Astrocyte of the cerebellum (primary cell): ENCODE measurements at places on chromosomes 12 and 14.

DNA sequence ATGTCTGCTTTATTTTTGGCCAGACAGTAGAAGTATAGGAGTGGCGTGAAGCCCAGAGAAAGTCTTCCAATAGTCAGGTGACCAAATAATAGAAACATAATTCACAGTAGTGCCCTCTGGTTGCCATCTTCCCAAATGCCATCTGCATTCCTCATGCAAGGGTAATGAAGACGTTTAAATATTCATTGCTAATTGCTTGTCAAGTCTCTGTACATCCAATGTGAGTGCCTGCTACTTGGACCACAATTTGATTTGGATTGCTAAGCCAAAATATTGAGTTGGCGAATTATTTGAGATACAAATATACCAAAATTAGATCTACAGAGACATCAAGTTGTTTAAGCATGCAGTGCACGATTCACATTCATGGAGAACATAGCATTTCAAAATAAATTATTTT lies 402.7 kb downstream of the SOX5 start:
- no peak for DNase-seq

DNA sequence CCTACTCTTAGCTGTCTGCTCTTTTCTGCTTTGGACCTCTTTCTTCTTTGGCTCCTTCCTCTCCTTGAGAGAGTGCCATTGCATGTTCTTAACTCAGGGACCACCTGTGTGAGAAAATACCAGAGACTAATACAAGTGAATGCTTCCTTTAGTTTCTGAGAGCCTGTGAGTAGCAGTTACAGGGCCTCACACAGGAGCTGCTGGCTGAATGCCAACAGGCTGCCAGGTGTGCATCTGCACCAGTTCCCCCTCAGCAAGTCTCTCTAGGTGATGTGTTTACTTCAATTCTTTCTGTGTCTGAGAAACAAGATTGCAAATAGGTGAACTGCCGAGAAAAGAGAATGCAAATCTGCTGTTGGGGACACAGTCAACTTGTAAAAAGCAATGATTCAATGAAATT lies 108.2 kb downstream of the STXBP6 start:
- DNase-seq, result no peak

DNA sequence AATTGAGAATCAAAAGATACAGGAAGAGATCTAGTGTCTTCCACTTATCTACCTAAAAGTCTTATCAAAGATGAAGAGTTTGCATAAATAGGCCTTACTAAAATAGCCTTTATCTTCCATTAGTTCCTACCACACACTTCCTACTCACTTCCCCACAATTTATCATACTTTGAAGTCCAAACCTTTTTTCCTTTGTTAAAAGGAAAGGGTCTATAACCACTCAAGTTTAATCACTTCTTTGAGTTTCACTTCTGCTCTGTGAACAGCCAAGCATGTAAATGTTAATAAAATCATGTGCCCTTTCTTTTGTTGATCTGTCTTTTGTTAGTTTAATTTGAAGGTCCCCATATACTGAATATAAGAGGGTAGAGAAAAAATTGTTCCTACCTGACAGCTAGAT lies 114.5 kb downstream of the PHLDA1 start:
- DNase-seq, result no peak

- DNase-seq, result no peak
These were observed 1120.8 kb upstream of the TMEM132C start for GRCh38 chr12:127145929-127146789.

- no peak for DNase-seq
These were observed 1.4 kb upstream of the SMARCC2 start for GRCh38 chr12:56190695-56191155.

GRCh38 chr12:49809381-49809905 lies 18.8 kb downstream of the NCKAP5L start:
- no peak for DNase-seq

GRCh38 chr14:66758031-66758613 lies 250.2 kb downstream of the GPHN start:
- no peak for DNase-seq

GRCh38 chr14:52829527-52830185 lies 38.2 kb upstream of the GNPNAT1 start:
- no peak for DNase-seq

- no peak for DNase-seq
These were observed 190.5 kb upstream of the PLEKHA5 start for GRCh38 chr12:18939051-18939450.

- no peak for DNase-seq
These were observed 363.0 kb upstream of the FKBP4 start for GRCh38 chr12:2431810-2432209.

DNA sequence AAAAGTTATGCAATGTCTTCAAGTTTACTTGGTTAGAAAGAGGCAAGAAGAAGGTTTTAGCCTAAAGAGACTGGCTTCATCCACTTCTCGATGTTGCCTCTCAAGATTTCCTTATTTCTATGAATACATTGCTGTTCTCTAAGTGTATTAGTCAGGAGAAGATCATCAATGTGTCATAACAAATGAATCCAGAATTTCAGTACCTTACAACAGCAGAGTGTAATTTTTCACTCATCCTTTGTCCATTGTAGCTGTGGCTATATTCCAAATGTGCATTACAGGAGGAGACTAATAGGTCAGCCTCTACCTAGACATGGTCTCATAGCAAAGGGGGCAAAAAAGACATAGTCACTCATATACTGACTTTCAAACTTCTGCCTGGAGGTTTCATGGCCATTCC lies 579.1 kb downstream of the PRKD1 start:
- DNase-seq, result no peak

DNA sequence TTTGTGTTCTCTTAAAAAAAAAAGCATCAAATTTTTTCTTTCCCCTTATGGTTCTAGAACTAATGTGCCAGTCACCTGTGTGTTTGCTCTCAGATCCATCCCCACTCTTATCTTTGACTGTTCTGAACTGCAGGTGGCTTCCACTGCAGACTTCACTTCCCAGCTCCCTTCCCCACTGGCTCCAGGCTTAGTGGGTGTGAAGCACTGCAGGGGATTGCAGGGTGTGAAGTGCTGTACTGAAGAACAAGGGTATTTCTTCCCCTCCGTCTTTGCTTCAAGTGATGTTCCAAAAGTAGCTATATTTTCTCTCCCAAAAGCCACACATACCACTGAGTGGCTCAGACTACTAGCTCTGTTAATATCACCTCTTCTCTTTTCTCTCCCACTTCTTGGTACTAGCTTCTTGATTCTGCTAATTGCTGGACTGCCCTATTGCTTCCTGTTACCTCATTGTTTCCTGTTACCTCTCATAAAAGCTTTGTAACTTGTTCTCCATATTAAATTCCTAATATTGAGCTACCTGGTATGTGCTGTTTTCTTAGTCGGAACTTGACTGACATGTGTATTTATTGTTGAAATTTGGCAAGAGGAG lies 115.4 kb upstream of the PRICKLE1 start:
- DNase-seq, result no peak

DNA sequence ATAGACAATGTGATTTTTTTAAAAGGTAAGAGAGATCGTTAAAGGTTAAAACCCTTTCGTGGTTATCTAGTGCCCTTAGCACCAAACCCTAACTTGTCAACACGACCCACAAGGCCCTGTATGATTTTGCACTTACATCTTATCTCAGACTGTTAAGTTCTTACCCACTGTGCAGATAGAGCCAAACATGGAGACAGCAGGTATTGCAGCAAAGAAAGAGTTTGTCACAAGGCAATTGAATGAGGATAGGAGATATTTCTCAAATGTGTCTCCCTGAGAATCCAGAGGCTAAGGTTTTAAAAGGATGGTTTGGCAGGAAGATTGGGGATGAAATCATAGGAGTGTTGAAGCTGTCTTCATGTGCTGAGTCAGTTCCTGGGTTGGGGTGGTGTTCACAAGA lies 313.4 kb downstream of the AEBP2 start:
- no peak for DNase-seq

DNA sequence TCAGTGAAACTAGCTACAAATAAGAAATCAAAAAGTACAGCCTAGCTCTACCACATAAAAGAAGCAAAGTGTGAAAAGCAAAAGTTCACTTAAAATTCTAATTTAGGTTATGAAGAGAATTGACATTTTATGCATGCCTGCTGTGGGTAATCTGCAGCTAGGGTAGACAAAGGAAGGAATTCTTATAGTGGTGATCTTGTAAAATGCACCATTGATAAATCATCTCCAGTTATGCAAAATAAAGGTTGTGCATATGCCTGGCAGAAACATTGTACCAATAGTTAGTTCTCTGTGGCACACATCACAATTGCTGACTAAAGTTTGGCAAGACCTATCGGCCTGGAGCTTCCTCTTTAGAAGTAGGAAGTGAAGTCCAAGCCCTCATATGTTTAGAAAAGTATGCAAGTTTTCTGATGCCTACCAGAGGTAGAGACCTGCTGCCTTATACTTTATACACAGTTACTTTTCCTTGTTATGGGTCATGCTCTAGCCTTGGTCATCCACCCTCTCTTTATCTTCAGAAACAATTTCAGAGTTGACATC lies 78.3 kb downstream of the TSHR start:
- DNase-seq, result no peak

DNA sequence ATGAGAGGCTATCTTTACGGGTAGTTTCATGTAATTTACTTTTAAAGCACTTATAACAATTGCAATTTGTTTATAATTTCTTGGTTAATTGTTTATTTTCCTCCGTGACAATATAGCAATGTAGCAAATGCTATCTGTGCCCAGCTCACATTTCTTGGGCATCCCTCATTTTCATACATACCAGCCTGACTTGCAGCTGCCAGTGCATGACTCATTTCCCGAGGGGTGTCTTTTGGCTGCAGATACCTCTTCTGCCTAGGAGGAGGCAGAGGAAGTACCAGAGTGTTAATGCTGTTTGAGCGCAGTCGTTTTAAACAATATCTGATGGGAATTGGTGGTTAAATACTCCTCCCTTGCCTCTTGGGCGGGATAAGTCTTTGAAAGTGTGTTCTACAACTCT lies 104.2 kb upstream of the ABCD2 start:
- no peak for DNase-seq

DNA sequence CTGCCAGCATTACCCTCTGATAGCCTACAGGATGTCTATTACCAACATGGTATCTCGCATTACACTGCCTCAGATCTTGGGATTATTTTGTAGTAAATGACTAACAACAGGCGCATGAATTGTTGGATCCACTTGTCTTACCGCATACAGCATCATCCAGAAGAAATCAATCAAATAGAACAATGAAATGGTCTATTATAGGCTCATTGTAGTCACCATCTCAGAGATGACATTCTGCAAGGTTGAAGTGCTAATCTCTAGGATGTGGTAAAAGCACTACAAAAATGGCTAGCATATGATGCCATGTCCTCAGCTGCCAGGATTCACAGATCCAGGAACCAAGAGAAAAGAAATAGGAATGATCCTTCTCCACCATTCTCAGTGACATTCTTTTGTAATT lies 52.0 kb downstream of the WASHC3 start:
- DNase-seq, result no peak

- no peak for DNase-seq
These were observed 151.8 kb downstream of the TBX5 start for GRCh38 chr12:114253976-114254778.

GRCh38 chr12:89923091-89923490 lies 214.5 kb upstream of the ATP2B1 start:
- no peak for DNase-seq

DNA sequence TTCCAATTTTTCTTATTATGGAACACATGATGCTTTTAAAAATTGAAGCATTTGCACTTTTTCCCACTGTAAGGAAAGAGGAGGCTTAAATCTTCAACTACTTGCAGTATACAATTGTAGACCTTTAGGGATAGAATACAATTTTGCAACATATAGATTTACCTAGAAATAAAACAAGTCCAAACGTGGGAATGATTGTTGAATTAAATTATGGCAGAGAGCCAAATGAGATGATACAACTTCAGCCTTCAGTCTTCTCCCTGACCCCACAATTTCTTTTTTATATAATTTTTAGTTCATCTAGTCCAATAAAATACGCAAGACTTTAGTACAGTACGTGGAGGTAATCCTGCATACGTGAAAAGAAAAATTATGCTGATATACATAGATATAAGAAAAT lies 666.5 kb downstream of the SLC16A7 start:
- DNase-seq, result no peak

GRCh38 chr12:22971247-22971646 lies 346.3 kb downstream of the ETNK1 start:
- no peak for DNase-seq

GRCh38 chr14:105326568-105326867 lies 12.0 kb downstream of the PACS2 start:
- no peak for DNase-seq

DNA sequence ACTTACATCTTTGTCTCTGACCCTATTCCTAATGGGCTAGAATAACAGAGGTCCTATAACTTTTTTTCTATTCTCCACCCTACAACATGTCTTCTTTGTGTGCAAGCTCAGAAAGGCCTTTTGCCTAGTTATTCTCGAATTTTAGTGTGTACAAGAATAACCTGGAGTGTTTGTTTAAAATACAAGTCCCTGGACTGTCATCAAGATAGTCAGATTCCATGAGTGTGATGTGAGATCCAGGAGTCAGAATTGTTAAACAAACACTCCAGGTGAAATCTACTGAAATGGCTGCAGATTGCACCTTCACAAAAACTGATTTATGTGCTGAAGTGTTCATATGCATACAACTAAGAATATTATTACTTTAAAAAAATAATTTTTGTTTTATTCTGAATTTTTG lies 114.4 kb upstream of the DIO2 start:
- DNase-seq, result no peak

GRCh38 chr12:41264281-41264680 lies 76.2 kb downstream of the PDZRN4 start:
- DNase-seq, result no peak
